ENCODE measurements at places on chromosomes 2 and 18.
A peak's percentile ranks its signal among the peaks of the same experiment; 100 is the strongest.

DNA sequence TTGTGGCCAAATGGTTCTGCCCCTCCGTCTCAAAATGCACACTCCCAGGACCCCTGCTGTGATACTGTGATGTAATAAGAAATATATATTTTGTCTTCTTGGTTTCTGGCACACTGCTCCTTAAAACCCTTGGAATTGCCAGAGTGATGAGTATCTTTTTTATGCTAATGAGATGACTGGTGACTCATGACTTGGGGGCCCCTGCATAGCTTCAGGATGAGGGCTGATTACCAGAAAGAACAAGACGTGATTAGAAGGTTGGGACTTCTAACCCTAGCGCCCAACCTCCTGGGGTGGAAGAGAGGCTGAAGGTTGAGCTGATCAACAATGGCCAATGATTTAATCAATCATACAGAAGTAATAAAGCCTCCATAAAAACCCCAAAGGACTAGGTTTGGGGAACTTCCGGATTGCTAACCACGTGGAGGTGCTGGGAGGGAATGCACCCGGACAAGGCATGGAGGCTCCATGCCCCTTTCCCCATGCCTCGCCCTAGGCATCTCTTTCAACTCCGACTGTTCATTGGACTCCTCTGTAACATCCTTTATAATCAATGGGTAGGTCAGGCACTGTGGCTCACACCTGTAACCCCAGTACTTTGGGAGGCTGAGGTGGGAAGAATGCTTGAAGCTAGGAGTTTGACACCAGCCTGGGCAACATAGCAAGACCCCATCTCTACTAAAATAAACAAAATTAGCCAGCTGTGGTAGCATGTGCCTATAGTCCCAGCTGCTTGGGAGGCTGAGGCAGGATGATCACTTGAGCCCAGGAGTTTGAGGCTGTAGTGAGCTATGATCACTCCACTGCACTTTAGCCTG lies 89.1 kb downstream of the HS1BP3 start:
- DNase-seq = peak; percentile 63

- DNase-seq = peak; percentile 1
Measured at GRCh38 chr2:159506764-159507440, 109.4 kb downstream of the BAZ2B start.

- peak; percentile 51 for DNase-seq
Measured at GRCh38 chr18:45621061-45621511, 5.8 kb downstream of the SLC14A2 start.

DNA sequence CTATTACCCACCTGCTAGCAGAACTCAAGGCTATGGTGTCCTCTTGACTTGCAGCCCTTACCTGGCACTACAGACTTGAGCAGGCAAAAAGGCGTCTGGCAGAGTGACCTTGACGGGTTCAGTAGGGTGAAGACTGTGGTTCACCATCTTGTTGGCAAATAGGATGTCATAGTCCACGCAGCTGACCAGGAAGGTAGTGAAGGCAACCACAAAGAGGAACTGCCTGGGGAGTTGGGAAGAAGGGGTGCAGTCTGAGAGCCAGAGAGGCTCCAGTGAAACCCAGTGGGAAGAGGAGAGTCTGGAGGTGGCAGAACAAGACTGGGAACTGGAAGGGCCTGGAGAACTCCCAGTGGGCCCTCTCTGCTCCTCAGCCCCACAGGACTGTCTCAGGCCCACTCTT lies 4.1 kb downstream of the ATG9A start:
- DNase-seq = no peak

- no peak for DNase-seq
Measured at GRCh38 chr2:211798868-211799267, 739.7 kb downstream of the ERBB4 start.

DNA sequence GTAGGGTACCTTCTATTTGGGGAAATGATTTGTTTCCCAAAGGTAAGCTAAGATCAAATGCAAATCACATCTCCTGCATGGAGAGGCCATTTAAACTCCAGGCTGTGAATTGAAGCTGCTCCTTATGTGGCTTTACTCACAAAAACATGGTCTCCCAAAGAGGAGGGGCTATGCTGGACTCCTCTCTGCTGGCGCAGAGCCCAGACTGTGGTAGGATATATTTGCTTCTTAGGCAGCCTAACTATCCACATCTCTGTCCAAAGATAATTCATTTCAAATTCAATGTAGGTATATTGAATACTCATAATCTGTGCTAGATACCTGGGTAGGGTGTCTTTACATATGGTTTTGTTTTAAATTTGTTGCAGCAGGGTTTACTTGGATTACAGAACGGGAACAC lies 358.5 kb downstream of the ALK start:
- DNase-seq = no peak

DNA sequence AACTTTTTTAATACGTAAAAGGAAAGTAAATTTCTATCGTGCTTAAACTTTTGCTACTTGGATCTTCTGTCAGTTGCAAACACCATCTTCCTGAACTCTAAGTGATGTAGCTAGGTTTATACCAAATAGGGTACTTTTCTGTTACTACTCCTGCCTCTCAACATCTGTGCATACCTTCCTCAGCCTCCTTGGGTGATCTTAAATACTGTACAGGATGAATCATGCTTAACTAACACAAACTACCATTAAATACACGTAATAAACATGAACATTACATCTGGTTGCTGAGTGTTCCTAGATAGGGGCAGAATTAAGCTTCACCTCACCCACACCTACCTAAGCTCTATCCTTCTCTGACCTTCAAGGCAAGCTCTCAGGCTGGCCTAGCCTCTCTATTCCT lies 398.0 kb downstream of the TXNL1 start:
- DNase-seq = peak; percentile 33

- no peak for DNase-seq
Measured at GRCh38 chr2:178359192-178359912, 91.6 kb downstream of the PRKRA start.

GRCh38 chr2:196703695-196704094 lies 64.2 kb downstream of the CCDC150 start:
- peak; percentile 48 for DNase-seq

- peak; percentile 16 for DNase-seq
Measured at GRCh38 chr2:69241664-69242514, 145.1 kb downstream of the GFPT1 start.

DNA sequence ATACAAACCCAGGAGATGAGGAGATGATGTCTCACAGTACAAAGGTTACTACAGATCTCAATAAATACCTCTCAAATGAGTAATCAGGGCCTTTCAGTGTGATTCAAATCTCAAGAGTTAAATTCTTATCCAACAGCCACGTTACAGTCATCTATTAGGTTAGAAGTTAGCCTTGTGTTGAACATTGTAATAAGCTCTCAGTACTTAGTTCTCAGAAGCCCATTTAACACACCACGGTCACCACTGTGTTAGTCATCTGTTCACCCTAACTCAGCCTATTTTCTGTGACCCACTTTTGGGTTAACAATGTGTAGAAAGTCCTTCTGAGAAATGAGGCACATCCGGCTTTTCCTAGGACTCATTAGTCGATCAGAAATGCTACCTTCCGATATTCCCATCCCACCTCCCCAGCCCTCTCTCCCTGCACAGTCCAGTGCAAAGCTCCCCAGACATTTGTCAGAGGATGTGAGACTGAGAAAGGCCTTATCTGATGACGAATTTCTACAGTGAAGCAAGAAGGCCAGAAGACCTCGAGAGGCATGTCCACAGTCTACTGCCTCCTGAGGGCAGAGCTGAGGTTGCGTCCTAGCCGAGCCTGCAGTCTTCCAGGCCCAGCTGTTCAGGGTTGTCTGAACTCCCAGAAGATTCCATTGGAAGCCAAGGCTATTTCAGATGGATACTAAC lies 92.6 kb downstream of the ACTR2 start:
- peak; percentile 89 for DNase-seq

- peak; percentile 82 for DNase-seq
Measured at GRCh38 chr2:179543361-179543901, 278.8 kb upstream of the SESTD1 start.

DNA sequence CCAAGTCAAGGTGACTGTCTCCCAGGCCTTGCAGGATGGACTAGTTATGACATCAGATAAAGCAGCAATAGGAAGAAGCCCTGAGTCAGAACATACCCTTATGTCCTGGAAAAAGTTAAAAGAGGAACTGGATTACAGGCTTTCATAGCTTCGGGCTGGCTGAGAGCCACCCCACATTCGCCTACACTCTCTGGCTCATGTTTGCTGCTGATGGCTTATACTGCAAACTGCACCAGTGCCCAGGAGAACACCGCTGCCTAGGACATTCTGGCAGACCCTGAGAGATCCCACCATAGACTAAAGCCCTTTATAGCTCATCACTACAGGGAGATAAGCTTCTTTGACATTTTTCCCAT lies 20.3 kb downstream of the SLC8A1 start:
- peak; percentile 86 for DNase-seq

DNA sequence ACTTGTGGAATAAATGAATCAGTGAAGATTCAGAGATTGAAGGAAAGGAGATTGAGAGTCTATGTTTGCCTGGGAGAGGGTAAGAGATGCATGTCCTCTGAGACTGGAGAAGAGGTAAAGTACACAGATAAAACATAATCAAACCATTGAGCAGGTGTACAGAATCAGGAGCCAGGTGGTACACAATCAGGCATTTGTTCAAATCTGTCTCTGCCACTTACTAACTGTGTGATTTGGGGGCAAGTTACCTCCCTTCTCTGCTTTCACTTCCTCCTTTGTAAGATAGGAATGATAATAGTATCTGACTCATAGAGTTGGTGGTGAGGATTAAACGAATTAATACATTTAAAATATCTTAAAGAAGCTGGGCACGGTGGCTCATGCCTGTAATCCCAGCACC lies 94.0 kb downstream of the CDK15 start:
- DNase-seq = no peak

DNA sequence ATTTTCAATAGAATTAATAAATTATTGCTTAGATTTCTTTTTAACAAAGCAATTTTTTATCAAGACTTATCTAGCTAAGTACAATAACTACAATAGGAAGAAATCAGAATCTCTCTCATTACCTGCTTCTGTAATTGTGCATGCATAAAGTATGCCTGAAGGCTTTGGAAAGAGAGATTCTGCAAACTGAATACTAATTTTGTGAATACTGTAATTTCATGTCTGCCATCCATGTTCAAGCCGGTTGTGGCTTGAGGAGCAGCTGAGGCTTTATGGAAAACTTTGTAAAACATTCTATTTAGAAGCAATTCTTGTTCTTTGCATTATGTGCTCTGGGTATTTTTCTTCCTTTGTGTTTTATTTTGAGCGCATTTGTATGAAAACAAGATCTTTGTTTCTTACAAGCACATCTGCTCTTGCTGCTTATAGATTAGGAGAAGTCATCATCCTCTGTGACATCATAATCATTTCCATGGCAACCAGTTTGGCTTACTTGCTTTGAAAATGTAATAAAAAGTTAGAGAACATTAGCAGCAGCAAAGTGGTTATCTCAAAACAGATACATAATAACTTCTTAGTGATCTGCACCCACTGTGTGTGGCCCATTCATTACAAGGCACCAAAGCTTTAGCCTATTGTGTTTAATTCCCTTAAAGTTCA lies 16.0 kb upstream of the IKZF2 start:
- DNase-seq = peak; percentile 27

GRCh38 chr2:47737191-47737975 lies 45.6 kb upstream of the MSH6 start:
- DNase-seq = peak; percentile 7

DNA sequence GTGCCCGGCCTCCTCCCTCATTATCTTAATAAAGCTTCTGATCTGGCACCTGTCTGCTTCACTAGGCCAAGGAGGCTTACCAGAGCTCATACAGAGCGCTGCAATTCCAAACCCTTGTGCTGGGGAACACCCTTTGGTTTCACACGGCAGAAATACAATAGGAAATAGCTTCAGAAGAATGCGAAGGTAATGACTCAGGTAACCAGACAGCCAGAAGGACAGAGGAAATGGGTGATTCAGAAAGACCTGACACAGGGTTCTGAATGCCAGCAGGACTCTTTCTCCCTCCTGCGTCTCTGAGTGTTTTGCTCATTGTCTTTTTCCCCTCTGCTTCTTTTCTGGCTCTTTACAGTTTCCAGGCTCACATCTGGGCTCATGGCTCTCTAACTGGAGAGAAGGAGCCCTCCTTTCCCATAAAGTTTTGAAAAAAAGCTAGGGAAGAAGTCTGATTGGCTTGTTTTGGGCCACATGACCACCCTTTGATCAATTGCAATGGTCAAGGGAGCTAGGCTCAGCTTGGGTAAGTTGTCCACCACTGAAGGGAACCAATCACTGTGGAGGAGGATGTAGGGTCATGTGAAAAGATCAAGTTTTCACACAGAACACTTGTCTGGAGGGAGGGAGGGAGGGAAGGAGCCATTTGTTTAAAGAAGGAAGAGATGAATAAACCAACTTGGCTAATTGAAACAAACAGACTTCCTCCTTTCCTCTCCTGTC lies 90.5 kb upstream of the UPP2 start:
- no peak for DNase-seq

DNA sequence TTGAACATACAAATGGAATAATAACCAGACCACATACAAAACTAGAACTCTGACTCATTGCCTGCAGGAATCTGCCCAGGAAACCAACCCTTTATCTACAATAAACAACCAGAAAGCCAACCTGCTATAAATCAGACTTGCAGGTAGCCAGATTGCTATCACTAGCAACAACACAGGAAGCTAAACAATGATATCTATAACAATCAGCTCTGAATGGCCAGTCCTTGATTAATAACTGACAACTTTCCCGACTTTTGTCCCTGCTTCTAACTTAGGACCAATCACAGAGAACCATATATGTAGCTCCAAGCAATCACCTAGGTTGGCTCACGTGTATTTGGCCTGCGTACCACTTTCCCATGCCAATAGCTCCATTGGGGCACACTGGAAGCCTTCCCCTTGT lies 470.8 kb downstream of the RIT2 start:
- no peak for DNase-seq

GRCh38 chr2:176746411-176746810 lies 466.2 kb upstream of the HNRNPA3 start:
- DNase-seq = no peak

- no peak for DNase-seq
Measured at GRCh38 chr2:68500649-68501048, 33.3 kb downstream of the APLF start.

DNA sequence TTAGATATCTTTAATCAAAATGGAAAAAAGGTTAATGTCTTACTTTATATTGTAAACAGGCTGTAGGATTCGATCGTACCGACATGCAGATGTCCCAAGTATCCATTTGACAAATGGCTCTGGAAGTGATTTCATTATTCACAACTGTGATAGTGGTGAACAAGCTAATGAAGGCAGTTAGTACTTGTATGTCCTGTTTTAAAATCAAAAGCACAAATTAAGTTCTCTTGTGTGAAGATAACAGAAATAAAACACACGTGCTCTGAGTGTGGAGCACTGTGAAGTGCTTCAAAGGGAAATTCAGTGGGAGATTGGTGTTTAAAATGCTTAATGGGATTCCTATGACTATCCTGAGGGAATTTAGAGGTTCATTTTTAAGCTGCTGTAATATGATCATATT lies 8.6 kb upstream of the LRP1B start:
- DNase-seq = no peak

GRCh38 chr2:173404841-173405750 lies 50.4 kb downstream of the CDCA7 start:
- no peak for DNase-seq

DNA sequence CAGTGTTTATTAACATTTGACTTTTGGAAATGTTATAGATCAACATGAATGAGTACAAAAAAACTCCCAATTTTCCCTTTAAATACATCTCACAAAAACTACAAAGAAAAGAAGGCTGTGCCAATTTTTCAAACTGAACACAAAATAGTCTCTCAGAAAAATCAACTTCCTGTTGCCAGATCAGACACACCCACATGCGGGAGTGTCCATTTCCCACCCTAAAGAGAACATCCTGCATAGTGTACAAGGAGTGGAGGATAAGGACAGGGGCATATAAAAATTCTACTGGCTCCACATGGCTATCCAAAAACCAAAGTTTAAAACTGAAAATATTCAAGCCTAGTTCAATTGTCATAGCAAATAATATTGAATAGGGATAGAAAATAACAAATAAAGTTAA lies 165.3 kb downstream of the ATAD2B start:
- DNase-seq = no peak
